ENCODE measurements at places on chromosomes 6 and 20. TPM values are rescaled to one million over a fixed set of nuclear protein-coding genes. Genes with fewer than 3 reads are reported as not detected.
A peak's percentile ranks its signal among the peaks of the same experiment; 100 is the strongest.

The BNIP5 gene
- total RNA-seq = not detected

DNA sequence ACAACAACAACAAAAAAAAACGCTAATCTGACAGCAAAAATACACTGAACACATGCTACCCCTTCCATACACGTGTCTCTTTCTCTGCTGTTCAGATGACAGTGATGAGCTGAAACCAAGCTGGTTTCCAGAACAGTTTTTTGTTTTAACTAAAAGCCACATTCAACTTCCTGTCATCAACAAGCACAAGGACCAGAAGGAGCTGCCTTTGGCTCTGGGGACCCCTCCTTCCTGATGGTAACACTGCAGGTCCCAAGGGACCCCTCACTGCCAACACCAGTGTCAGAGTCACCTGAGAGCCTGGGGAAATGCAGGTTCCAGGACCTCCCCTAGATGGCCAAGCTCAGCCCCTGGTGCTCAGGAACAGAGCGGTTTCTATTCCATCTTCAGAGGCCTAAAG, 6.0 kb downstream of the CST7 start:
- no peak for DNase-seq

GRCh38 chr6:73713426-73714147, 17.6 kb downstream of the CD109 start:
- no peak for DNase-seq

DNA sequence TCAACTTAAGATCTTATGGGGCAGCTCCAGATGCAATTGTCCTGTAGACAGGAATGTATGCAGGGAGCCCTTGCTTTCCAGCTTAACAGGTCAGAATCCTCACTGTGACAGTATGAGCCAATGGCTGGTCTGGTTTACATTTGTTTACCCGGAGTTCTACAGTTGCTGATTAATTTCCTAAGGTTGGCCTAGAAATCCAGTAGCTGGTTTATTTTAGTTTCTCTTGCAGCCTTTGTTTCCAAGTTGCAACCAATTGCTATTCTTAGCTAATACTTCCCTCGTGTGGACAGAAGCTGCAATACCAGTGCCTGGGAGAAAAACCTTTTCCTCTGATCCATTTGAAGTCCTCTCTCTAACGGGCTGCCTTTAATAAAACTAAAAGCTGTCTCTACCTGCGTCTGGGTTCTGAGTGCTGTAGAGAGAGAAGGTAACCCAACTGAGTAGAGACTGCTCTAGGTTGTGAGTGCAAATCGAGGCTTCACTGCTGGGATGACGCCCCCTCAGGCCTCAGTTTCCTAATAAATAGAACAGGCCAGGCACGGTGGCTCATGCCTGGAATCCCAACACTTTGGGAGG, 45.9 kb downstream of the ZNF217 start:
- no peak for DNase-seq

DNA sequence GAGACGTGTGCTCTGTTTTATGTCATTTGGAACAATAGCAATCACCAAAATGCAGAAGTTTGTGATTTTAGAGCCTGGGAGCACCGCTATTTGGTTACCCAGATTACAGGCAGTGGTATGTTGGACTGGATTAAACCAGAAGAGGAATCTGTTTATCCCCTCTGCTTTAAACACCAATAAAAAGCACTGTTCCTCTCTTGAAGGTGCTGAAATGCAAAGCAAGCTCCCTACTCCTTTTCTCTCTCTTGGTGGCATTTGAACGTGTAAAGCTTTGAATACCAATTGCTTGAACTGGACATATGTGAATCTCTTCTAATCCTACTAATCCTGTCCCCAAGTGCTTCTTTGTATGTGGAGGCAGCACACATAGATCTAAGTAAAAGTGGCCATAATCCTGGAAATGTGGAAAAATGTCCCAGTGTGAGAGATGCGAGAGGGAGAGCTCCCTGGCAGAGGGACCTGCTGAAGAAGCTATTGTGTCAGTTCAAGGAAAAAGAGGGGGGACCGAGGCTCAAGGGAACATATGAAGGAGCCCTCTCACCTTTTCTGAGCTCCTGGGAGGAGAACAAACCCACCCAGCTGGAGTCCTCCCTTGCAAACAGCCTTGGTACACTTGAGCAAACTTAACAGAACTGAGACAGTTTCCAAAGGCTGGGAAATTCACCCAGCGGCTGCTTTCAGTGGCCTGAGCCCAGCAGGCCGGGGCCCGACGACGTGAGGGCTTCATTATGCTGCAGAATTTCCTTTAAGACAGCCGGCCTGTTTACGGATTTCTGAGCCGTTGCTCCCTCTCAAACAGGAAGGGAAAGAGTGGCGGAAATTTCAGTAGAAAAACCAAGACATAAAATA, 18.8 kb upstream of the OLIG3 start:
- no peak for DNase-seq

DNA sequence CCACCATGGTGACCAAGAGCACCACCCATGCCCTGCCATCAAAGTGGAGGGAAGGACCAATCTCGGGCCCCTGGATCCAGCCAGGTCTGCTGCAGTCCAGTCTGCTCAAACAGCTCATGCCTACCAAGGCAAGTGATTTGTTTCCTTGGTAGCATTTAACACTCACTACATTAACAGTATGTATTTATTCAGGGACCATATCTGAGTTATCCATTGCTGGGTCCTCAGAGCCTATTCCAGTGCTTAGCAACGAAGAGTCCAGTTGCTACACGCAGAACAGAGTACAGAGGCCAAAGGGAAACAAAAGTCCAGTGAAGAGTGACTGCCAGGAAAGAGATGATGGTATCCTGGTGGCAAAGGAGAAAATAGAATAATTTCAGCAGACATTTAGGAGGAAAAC, 352.2 kb downstream of the PTPRT start:
- DNase-seq = no peak

GRCh38 chr20:46590443-46590842, 40.0 kb upstream of the OCSTAMP start:
- no peak for DNase-seq

DNA sequence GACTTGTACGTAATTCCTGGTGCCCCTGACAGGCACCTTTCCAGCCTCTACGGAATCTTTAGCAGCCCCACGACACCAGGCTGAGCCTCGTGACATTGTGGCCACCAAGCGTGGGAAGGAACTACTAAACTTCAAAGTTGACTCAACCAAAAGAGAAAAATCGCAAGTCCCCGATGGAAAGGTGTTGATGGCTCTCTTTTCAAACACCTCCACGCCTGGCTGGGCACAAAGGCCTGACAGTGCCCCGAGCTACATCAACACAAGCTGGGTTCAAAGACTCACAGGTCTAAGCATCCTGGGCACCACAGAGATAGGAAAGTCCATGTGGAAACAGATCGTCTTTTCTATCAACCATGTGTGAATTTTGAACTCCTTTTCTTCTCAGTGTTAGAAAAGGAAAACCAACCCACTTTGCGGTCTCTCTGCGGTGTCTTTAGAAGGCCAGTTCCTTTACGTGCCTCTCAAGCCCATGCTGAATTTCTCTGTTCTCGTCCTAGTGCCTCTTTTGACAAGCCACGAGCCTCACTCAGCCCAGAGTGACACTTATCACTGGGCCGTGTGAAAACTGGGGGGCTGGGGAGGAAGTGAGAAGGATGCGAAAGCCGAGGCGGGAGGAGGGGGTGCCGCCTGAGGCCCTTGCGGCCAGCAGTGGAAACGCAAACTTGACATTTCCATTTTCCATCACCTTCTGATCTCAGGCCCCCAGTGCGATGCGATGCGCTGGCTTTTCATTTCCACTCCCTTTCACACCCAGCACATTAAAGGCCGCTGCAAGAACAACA, 59.4 kb downstream of the GFOD1 start:
- DNase-seq = peak; percentile 76

The VARS2 gene
- 20.8 TPM for total RNA-seq

DNA sequence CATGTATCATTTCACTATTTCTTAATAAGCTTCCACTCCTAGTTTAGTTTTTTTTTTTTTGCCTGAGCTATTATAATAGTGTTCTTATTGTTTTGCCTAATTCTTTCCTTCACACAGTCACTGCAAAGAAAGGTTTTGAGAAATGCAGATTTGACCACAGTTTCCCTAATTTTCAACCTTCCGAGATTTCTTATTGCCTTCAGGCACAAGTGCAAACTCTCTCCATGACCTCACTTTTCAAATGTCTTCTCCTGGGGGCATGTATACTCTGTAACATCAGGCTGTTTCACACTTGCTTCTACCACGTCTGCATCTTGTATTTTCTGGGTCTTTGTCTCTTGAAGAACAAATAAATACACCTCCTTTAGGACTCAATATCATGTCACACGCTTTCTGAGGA, 339.0 kb upstream of the CITED2 start:
- DNase-seq = no peak

GRCh38 chr20:25706793-25707192, 10.1 kb upstream of the ZNF337 start:
- DNase-seq = peak; percentile 44

The ANGPT4 gene
- not detected for total RNA-seq

The ENPP3 gene
- total RNA-seq = 0.15 TPM

DNA sequence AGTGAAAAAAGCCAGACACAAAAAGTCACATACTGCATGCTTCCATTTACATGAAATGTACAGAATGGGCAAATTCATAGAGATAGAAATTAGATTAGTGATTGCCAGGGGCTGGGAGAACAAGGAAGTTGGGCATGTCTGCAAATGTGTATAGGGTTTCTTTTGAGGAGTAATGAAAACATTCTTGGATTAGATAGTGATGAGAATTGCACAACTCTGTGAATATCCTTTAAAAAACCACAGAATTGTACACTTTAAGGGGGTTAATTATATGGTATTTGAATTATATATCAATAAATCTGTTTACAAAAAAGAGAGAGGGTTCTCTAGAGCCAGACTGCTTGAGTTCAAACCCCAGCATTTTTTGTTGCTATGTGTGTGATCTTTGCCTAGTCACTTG, 188.1 kb downstream of the CDC5L start:
- no peak for DNase-seq

DNA sequence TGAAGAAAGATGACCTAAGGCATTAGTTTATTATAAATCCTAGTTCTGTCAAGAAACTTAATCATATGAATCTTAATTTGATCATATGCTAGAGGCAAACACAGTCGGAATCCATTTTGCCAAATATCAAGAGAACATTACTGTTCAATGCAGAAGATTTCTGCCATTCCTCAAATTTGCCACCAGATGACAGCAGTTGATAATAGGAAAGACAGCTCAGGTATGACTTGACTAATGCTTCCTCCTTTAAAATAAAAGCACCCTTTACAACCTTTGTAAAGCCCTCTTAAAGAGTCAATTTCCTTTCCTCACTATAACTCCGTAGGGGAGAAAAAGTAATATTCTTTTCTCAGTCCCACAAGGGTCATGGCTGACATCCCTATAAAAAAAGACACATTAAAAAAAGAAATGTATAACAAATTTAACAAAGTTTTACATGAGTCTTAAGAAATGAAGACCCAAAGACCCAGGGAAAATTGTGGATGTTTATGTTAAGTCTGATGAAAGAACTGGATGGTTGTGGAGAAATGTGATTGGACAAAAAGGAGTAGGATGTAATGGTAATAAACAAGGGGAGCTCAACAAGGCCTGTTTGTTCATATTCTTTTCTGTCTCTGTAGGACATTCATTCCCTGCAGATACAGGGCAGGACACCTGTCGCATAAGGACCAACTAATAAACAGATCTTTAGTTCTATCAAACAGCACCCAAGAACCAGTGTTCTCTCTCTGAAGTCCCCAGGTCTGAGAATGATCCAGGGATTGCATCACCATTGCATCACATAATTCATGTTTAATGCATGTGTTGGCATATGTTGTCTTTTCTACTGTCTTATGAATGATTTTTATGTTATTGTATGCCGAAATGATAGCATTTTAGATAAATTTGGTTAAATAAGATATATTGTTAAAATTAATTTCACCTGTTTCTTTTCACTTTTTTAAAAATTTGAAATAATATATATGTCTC, 23.0 kb upstream of the IL17A start:
- DNase-seq = no peak

DNA sequence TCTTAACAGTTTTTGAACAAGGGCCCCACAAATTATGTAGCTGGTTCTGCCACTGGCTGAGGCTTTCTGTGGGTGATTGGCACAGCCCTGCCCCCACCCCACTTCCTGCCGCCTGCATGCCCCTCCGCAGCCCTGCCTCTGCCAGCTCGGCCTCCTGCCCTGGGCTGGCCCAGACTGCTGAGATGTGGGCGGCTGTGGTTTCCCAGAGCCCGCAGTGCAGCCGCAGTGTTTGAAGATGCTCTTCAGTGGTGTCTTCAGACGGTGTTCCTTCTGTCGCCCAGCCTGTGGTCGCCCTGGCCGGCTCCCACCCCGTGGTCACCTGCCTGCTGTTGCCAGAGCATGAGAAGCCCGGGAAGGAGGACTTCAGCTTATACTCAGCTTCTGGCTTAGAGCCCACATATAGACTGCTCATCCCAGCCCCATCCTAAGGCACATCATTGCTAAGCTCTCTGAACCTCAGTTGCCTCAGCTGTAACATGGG, 154.3 kb downstream of the VEGFA start:
- DNase-seq = peak; percentile 72

The BMP2 gene
- 2.7 TPM for total RNA-seq

DNA sequence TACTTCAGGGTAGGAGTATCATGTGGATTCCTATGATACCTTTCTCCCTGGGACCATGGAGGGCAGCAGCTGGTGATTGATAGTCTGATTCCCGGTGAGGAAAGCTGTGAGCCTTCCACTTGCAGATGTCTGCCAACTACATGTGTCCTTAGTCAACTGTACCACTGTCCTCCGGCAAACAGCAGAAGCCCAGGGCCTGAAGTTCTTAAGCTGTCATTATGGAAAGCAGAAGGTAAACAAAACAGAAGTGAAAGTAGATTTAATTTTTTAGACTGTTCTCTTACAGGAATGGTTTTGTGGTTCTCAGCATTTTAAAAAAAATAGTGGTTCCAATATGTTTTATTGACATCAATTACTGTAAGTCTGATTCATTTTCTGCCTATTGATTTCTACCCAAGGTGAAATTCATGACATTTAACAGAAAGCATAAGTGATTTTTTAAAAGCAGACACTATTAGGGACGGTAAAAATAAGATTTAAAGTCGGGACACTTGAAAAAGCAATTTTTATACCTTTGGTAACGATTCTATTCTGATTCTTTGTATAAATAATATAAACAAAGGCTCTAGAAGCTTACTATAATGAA, 36.6 kb downstream of the PTPN1 start:
- no peak for DNase-seq

- DNase-seq = peak; percentile 93
Observed at GRCh38 chr6:33633462-33634158, 12.5 kb downstream of the ITPR3 start.

DNA sequence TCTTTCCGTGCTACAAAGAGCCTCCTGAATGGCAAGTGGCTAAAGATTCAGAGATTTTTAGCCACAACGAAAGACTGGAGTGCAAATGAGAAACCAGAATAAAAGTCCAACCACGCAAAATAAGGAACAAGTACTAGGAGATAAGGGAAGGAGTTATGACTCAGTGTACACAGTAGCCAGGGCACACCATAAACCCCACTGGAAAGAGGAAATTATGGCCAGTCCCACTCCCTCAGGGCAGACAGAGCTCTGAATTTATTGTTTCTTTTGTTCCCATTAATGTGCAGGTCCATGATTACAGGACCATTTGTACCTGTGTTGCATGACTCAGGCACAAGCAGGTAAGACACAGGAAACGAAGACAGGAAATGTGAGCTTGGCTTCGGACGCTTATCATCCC, 150.3 kb upstream of the PREP start:
- no peak for DNase-seq

- DNase-seq = no peak
Observed at GRCh38 chr6:56936466-56936865, 18.4 kb upstream of the BEND6 start.

All from right cardiac atrium (tissue), 5 donors.